ENCODE measurements at places on chromosomes 6 and 20.

DNA sequence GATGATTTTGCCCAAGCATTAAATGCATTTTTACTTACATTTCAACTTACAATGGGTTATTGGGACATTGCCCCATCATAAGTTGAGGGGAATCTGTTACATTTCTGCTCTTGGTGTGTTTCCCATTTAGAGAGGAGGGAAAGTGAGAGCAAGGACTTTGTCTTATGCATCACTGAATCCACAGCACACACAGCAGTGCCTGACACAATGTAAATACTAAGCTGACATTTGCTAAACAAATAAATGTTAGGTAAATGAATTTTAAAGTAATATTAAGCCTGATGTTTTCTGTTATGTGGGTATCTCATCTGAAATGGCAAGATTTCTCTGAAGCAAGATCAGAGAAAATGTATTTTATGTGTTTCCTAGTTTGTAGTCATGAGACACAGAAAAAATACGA lies 143.6 kb upstream of the STXBP5 start:
- DNase-seq, result no peak

DNA sequence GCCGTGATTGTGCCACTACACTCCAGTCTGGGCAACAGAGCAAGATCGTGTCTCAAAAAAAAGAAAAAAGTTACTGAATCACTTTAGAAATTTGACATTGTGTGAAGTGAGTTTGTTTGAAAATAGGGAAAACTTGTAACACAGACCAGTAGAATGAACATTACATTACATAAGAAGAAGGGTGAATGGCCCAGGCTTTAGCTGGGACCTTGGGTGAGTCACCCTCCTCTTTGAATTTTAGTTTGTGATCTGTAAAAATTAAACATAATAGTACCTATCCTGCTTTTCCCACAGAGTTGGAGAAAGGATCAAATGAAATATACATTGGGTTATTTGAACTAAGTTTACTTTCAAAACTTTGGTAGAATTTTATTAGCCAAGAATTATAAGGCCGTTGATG lies 56.3 kb downstream of the KCNS1 start:
- no peak for DNase-seq

GRCh38 chr6:134875367-134875766 lies 74.5 kb downstream of the ALDH8A1 start:
- DNase-seq, result no peak

DNA sequence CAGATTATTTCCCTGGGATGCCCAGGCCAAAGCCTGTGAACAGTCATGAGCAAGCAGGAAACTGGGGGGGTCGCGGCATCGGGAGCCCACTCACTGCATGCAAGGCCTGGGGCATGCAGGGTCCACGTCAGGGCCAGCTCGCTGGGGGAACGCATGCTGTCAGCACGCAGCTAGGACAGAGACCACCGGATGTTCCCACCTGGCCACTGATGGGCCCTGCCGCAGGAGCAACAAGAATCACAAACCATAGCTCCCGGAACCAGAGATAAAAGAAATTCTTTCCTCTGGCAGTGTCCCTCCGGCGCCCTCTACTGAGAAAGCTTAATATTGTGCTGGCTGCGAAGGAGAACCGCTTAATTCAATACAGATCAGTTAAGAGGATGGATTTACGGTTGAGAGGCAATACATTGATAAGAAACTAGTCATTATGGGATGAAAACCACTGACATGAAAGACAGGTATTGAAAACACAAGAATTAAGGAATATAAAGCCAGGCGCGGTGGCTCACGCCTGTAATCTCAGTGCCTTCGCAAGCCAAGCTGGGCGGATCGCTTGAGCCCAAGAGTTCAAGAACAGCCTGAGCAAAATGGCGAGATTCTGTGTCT lies 32.6 kb downstream of the C6orf15 start:
- peak; percentile 60 for DNase-seq

- peak; percentile 75 for DNase-seq
Observed at GRCh38 chr20:45933266-45934045, 1.0 kb upstream of the PCIF1 start.

- DNase-seq, result no peak
Observed at GRCh38 chr20:10314198-10314597, 95.6 kb downstream of the SNAP25 start.

DNA sequence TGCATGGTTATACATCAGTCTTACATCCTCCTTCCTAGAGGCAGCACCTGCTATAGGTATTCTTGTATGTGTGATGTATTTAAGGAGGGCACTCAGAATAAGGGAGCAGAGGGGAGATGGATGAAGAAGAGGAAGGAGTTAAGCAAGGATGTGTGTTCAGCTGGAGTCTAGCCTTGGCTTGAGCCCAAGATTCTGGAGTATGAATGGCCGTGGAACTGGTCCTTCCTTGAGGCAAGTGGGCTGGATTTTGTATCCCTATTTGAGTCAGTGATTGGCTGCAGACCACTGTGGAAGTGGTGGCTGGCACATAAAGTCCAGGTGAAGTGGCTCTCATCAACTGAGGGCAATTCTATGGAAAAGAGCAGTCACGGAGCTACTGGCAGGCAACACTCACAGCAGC lies 112.0 kb upstream of the RNF24 start:
- peak; percentile 71 for DNase-seq

DNA sequence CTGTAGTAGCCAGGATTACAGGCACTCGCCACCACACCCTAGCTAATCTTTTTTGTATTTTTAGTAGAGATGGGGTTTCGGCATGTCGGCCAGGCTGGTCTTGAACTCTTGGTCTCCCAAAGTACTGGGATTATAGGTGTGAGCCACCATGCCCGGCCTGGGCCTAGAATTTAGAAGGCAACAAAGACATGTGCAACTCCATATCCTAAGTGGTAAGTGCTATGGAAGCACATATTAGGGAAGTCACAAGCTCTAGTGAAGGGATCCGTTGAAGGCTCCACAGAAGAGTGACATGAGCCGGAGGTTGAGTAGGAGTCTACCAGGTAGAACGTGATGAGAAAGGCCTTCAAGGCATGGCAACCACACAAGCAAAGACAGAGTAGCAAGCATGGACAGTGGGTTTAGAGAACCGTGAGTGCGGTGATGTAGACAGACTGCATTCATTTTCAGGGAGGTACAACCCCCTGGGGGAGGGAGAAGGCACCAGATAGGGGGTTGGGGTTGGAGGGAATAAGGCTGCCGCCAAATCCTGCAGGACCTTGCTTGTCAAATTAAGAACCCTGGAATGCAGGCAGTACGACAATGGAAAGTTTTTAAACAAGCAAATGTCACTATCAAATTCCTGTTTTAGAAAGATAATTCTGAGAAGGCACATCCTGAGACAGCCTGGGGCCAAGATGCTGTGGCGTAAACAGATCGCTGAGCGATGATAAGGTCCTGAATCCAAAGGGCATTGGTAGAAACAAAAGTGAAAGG lies 50.2 kb downstream of the ARHGAP18 start:
- DNase-seq, result no peak

- DNase-seq, result no peak
Observed at GRCh38 chr20:49556621-49557020, 11.3 kb downstream of the PTGIS start.

DNA sequence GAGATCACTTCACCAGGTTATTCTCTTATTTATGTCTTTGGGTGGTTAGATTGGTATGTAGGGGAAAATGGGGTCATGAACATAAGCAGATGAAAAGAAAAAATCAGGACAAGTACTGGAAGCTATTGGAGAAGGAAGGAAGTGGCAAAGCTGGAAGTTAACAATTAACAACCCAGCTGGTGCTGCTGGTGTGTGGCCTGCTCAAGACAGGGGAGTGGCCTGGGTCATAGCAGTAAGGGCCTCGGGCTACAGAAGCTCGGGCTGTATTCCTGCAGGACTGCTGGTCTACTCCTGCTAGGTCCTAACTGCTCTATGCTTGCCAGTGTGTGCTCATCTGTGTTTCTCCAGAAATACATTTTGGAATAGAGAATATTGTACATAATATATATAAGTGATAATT lies 19.6 kb downstream of the MYLIP start:
- no peak for DNase-seq

- DNase-seq, result no peak
Observed at GRCh38 chr20:14826543-14827313, 489.3 kb upstream of the FLRT3 start.

- no peak for DNase-seq
Observed at GRCh38 chr6:110404607-110405006, 10.8 kb downstream of the DDO start.

DNA sequence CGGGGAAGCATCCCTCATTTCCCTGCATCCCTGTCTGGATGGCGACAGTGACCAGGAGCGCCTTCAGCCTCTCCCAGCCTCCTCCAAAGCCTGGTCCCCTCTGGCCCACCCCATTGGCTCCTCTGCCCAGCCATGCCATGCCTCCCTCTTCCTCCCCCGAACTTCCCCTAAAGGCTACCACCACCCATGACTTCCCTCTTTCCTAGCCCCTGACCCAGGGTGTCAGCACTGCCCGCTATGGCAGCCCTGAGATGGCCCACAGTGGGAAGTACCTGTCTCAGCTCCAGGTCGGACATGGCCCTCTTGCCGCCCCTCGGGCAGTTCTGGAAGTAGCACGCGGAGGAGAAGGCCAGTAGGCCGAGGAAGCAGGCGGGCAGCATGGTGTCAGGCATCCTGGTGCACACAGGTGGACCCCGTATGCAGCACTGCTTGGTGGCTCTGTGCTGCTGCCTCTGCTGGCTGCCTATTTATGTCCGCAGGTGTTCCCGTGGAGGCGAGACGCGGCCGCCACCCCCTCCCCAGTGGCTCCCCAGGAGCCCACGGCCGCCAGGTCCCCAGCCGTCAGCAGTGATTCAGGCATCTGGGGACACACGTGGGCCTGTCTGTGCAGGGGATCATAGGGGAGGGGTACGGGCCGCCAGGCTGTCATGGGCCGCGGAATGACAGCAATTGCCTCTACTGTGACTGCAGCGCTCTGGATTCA lies at the start of gene AVP:
Gene AVP (minus strand): TSS at position 442 of the 703 bp plus-strand sequence. CDS start 50 bp downstream, at position 392.
- DNase-seq, result no peak

DNA sequence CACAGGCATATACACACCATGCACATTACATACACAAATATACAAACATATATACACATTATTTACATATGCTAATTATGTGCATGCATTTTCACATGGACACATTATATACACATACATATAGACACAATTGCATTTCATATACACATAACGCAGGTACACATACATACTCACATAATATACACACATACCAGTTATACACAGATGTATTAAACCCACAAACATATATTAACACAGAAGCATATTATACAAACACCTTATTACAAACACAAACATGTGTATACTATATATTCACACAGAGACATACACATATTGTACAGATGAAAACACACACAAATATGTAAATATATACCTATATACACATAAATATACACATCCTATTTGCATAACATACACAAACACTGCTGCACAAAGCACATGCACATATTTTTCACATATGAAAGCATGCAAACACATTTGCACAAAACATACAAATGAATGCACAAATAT lies 140.2 kb downstream of the VEGFA start:
- DNase-seq, result no peak

- no peak for DNase-seq
Observed at GRCh38 chr6:107517274-107517673, 27.4 kb downstream of the SOBP start.

DNA sequence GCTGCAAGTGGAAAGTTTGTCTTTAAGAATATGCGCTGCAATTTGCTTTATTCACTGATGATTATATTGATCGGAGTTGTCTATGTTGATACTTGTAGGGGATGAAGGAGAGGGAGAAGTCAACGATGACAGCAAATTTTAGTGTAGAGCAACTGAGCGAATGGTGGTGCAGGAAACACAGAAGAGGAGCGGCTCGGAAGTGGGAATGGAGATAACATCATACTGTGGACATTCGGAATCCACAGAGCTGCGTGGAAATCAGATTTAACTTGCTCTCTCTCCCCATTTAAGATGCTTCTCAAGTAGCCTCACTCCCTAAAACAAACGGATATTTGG lies 722 bp upstream of the TMEM14B start:
- no peak for DNase-seq

DNA sequence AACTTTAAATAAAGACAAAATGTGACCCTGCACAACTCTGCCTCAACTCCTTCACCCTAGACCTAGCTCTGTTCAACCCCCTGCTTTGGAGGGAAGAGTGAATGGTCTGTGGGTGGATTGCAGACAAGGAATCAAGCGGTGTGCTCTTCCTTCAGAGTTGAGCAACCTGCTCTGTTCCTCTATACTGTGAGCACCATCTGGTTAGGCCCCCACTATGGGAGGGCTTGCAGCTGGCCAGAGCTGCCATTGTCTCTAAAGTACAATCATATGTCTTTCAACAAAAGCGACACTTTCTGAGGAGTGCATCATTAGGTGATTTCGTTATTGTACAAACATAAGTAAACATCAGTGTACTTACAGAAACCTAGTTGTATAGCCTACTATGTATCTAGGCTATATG lies 406.1 kb upstream of the MARCKS start:
- DNase-seq, result no peak

DNA sequence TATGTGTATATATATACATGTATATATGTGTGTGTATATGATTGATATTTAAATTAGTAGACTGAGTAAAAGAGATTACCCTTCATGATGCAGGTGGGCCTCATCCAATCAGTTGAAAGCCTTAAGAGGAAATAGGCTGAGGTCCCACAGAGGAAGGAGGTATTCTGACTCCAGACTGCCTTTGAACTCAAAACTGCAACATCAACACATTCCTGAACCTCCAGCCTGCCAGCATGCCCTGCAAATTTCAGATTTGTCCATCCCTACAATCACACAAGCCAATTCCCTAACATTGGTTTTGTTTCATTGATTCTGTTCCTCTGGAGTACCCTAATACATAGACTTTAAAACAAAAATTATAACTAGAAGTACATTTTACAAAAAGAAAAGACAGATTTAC lies 22.9 kb downstream of the SPINT4 start:
- no peak for DNase-seq

DNA sequence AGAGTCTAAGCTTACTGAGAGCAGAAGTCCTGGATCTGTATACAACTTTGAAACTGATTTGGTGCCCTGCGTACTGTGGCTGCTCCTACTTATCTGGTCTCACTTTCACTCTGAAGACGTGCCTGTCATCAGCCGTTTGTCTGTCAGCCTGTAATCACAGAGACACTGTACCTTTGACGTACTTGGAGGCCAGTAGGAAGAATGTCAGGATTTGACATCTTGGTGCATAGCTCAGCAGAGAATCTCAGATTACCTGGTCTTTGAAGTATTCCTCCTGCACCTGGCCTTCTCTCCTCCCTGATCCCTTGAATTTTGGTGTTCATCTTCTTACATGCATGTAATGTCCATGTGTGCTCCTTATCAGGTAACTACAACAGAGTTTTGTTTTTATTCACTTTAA lies 37.7 kb downstream of the DSE start:
- no peak for DNase-seq

- no peak for DNase-seq
Observed at GRCh38 chr20:46216770-46217464, 91.4 kb downstream of the CDH22 start.

GRCh38 chr6:39951716-39952115 lies 17.5 kb upstream of the MOCS1 start:
- no peak for DNase-seq

DNA sequence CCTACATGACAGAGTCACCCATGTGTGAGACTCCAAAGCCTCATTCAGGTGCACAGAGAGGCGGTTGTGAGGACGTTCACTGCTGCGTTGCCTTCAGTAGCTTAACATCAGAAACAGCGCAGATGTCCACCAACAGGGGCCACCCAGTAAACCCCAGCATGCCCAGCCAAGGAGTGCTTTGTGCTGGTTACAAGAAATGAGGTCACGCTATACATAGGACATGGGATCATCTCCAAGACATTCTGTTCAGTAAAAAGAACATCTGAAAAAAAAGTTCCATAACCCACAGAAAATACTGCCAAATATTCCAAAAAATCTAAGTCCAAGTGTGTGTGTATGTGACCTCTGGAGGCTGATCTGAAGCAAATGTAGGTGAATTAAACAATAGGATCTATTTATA lies 16.0 kb downstream of the SLC52A3 start:
- DNase-seq, result no peak

GRCh38 chr6:117463762-117464665 lies 18.5 kb upstream of the DCBLD1 start:
- DNase-seq, result no peak

All from NCI-H2029 (cell line).